ENCODE measurements at places on chromosomes 16 and 17.

DNA sequence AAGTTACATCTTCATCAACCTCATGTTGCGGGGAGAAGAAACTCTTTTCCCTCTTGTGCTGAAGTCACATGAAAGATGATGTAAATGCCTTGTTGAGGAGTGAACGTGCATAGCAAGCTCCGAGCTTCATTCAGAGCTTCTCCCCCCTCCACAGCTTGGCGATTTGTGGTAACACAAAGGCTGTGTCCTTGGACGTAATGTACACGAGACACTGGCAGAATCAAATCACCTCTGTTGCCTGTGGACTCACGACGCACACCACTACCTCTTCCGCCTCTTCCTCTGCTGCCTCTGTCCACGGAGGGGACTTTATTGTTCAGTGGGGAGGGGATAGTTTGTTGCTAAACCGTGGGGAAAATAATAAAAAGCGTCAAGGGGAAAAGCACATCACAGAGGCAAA is 54.9 kb upstream of the CHMP6 start:
- DNase-seq, result no peak

- DNase-seq, result no peak
Observed at GRCh38 chr17:65324611-65325342, 187.6 kb downstream of the RGS9 start.

DNA sequence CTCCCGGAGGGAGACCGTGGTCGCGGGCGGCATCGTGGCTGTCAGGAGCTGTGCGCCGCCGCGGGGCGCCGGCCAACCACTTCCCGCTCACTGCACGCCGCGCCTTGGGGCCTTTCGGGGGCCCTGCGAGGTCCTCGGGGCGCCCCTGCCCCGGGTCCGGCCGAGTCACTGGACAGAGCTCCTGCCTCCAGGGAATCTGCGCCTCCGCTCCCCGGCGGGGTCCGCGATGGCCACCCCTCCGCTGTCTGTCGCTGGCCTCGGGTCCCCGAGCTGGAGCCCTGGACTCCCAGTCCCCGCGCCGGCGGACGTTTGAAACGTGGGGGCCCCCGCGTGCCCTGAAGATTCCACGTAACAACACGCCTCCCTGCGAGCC is at the start of gene QRICH2:
Gene QRICH2 (minus strand): TSS at position 311 of the 373 bp plus-strand sequence. CDS start 278 bp downstream, at position 33.
- no peak for DNase-seq

- peak; percentile 57 for DNase-seq
Observed at GRCh38 chr17:36591434-36592315, at the start of gene DHRS11. Gene DHRS11, plus strand, starts transcription at chr17:36591879. Its CDS starts 131 bp downstream, at chr17:36592010.

- no peak for DNase-seq
Observed at GRCh38 chr17:60390925-60391470, 935 bp downstream of the USP32 start.

- no peak for DNase-seq
Observed at GRCh38 chr16:67961551-67961957, 6.9 kb downstream of the SLC12A4 start.

DNA sequence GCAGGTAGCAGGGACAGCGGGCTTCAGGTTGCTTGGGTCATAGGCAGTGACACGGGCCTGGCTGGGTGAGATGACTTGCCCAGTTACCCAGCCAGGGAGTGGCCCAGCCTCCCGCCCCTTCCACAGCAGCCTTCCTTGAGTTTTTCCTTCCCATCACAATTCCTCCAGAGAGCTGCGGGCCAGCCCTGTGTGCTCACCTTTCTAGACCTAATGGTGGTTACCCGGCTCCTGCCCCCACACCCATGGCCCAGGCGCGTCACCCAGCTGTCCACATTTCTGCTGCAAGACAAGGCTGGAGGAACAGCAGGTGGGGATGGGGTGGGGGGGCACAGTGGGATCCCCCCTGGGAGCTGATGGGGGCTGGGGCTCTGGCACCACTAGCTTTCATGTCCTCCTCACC is 203.2 kb downstream of the NTN1 start:
- no peak for DNase-seq

DNA sequence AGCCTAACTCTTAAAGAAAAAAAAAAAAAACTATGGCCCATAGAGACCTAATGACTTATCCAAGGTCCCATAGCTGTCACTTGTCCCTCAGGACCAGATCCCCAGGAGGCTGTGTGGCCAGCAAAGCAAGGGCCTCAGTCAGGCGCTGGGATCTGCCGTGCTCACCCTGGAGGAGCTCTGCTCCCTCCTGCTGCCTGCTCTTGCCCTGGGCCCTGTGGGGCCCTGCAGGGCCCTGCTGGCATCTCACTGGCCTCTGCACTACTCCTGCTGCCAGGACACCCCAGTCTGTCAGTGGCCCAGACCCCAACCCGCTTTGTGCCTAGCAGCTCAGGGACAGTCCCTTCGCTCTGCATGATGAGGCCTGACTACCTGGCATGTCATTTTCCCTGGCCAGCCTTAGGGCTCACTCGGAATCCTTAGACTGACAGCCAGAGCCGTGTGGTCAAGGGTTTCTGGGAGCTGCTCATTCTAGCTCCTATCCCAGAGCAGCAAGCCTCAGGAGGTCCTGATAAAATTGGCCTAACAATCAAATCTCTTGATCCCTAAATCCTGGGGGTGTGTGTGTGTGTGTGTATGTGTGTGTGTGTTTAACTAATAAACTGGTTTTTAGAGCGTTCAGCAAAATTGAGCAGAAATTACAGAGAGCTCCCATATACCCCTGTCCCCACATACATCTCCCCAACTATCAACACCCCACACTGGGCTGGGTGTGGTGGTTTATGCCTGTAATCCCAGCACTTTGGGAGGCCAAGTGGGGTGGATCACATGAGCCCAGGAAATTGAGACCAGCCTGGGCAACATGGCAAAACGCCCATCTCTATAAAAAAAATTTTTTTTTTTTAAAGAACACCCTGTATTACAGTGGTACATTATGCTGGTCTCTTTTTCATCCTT is 21.7 kb downstream of the KATNIP start:
- DNase-seq, result no peak

GRCh38 chr16:85089525-85089924 is 22.7 kb downstream of the CIBAR2 start:
- no peak for DNase-seq

DNA sequence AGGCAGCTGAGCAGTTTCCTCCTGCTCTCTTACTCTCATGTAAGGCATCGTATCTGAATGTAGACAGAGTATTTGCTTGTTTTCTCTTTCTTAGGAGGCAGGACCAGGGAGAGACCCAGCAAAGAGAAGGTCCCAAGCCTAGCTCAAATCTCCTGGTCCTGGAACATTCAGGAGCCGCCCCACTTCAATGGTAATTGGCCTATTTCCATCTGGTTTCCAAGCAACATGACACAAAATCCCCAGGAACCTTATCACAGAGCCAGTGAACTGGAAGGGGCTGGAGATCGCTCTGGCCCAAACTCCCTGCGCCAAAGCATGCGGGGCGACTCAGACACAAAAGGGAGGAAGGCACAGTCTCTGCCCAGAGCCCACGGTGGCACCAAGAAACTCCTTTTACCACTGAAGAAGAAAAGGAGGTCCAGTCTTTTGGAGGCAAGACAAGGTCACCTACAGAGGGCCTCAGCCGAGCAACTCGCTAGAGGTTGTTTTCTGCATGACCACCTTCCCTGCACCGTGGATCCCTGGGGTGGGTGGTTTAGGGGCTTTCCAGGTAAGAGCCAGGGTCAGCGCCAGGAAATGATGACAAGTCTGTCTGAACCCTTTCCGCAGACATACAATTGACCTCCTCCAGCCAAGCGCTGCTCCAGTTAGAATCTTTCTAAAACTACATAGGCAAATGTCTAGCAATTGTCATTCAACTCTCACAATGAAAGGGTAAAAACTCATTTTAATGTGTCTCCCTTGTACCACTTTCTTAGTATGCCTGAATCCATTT is 394.7 kb downstream of the SOX9 start:
- DNase-seq, result no peak

GRCh38 chr17:79930877-79931816 is 91.9 kb upstream of the CBX4 start:
- DNase-seq, result no peak

DNA sequence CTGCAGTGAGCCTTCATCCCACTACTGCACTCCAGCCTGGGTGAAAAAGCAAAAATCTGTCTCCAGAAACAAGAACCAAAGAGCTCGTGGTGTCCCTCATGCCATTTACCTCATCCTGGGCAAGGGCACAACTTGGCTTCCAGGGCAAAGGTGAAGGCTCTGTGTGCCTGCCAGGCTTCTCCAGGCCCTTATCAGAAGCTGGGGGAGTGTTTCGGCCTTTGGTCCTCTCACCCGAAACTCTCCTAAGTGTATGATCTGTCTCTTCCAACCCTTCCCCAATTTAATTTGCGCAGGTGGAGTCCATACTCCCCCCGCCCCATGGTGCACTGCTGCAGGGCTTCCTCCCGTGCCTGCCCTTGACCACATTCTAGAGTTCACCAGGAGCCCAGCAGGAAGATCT is 1.1 kb downstream of the CES2 start:
- no peak for DNase-seq

DNA sequence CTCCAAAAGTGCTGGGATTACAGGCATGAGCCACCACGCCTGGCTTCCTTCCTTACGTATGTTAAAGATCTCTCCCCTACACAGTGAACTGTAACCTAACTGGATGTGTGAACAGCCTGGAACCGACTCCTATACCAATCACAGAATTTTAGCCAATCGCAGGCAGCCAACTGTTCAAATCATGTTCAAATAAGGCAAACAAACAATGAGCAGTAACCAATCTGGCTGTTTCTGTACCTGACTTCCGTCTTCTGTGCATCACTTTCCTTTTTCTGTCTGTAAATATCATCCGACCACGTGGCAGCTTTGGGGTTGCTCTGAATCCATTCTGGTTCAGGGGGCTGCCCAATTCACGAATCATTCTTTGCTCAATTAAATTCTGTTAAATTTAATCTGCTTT is 27.5 kb downstream of the TEKT5 start:
- DNase-seq, result no peak

DNA sequence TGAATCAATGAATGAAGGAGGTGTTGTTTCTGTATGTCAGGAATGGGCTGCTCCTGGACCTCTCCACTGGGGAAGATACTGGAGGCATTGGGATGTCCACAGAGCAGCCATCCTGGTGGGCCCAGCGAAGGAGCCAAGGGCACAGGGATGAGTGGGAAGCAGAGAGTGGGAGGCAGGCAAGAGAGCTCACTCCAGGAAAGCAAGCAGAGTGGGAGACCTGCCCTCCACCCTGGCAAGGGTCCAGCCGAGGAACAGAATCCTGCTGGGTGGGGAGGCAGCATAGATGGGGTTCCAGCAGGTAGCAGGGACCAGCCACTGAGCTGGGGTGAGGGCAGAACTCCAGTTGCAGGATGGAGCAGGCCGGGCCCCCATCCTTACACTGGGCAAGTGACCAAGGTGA is 71.9 kb upstream of the AMZ2 start:
- no peak for DNase-seq

GRCh38 chr16:54526087-54526486 is 239.5 kb upstream of the IRX3 start:
- DNase-seq, result no peak

DNA sequence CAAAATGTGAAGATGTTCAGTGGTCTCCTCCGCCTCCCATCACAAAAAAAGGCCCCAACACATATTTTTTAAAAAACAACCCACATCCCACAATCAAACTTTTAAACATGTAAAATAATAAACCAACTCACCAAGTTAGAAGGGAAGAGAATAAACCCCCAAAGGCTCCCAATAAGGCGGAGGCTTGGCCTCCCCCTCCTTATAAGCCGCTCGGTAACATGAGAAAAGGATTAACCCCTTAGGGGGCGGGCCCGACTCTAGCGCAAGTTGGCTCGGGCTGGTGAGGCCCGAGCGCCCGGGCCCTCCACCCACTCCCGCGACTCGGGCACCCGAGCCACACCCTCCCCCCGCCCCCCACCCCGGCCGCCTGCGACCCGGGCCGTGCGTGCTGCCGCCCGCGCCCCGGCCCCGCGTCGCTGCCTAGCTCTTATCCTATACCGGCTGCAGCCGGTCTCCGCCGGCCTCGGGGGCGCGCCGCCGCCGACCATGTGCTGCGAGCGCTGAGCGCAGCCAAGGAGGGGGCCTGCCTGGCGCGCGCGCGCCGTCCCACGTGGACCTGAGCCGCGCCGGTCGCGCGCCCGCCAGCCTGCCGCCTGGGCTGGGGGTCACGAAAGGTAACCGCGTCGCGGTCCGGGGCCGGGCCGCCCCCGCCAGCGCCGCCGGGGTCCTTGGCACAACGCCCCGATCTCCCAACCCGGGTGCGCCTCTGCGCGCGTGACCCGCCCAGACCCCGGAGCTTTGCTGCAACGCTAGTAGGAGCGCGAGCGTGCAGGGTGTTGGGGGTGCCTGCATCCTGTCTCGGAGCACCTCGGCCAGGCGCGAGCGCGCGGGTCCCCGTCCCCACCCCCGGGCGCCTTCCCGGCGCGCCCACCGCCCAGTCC is at the start of the genes ARSG and SLC16A6:
Gene ARSG (plus strand): TSS at position 541 of the 881 bp plus-strand sequence. CDS start 15,999 bp downstream, outside the sequence.
Gene SLC16A6 (minus strand): TSS at position 173 of the 881 bp plus-strand sequence. CDS start 12,807 bp downstream, outside the sequence.
- no peak for DNase-seq

- DNase-seq, result no peak
Observed at GRCh38 chr17:35255316-35255715, 12.4 kb downstream of the SLFN5 start.

DNA sequence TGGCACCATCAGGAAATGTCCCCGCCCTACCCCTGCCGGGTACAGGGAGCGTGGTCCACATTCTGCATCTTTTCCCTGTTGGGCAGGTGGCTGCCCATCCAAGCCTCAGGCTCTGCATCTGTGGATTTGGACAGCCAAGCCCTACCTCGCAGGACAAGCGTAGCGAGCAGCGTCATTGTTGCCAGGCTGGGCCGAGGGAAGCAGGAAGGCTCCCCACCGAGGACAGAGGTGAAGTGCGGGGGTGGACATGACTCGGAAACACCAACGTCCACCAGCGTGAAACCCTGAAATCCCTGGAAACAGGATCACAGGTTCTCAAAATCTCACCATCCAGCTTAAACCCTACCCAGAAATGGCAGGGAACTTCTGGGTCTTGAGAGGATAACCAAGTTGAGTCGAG is 73.6 kb downstream of the SOCS1 start:
- no peak for DNase-seq

DNA sequence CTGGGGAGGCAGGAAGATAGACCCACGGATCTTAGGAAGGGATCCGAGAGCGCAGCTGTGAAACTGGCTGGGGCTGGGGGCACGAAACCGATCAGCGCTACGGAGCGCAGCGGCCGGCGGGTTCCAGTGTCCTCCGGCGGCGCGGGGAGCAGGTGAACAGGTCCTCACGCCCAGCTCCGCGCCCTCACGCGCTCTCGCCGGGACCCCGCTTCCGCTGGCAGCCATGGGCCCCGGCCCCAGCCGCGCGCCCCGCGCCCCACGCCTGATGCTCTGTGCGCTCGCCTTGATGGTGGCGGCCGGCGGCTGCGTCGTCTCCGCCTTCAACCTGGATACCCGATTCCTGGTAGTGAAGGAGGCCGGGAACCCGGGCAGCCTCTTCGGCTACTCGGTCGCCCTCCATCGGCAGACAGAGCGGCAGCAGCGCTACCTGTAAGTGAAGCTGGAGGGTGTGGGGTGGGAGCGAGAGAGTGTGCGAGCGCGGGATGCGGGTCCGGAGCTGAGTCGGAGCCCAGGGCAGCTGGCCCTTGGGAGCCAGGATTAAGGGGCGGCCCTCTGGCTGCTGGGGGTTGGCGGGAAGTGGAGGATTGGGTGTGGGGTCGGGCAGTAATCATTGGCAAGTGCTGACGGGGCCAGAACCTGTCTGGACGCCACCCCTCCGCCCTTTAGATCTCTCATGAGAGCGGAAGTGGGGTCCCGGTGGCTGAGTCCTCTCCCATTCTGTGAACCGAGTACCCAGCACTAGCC is 479 bp downstream of the ITGA3 start:
- peak; percentile 67 for DNase-seq

- no peak for DNase-seq
Observed at GRCh38 chr16:85262558-85263238, 150.4 kb upstream of the CIBAR2 start.
